ENCODE measurements at places on chromosomes 3 and 15.

DNA sequence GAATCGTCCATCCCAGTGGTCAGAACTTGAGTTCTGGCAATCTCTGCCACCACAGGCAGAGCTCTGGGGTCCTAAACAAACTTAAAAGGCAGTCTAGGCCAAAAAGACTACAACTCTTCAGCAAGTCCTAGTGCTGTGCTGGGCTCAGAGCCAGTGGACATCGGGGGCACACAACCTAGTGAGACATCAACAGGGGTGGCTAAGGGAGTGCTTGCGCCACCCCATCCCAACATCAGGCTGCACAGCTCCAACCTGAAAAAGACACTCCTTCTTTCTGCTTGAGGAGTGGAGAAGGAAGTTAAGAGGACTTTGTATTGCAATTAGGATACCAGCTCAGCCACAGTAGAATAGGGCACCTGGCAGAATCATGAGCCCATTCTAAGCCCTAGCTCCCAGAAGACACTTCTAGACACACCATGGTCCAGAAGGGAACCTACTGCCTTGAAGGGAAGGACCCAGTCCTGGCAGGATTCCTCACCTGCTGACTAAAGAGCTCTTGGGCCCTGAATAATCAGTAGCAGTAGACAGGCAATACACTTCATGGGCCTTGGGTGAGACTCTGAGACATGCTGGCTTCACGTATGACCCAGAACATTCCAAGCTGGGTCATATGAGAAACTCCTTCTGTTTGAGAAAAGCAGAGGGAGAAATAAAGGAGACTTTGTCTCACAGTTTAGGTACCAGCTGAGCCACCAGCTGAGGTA lies 72.0 kb downstream of the TFDP2 start:
- DNase-seq, result no peak

GRCh38 chr3:30290479-30290878 lies 315.9 kb upstream of the TGFBR2 start:
- no peak for DNase-seq

DNA sequence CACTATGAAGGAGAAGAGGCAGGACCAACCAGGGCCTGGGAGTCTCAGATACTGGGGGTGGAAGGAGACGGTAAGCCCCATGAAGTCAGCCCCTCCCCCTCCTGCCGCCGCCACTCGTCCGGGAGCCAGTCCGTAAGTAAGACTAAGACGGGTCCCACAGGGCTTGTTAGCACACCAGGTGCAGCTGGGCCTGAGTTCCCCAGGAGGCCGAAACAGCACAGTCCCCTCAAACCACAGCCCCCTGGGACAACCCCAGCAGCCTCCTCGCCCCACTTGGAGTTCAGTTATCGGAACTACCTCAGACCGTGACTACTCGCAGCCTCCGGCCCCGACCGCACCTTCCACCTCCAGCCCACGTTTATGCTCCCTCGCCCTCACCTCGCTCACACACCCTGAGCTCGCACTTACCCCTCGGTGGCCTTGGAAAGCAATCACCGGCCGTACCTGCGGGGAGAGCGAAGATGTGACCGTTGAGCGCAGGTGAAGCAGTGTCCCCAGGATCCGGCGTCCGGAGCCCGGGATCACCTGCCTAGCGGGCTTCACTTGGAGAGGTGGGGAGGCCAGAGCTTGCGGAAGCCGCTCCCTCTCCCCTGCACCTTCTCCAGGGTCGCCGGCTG lies 557 bp downstream of the ELL3 start:
- no peak for DNase-seq

GRCh38 chr3:190073264-190074008 lies 47.3 kb downstream of the P3H2 start:
- DNase-seq, result no peak

DNA sequence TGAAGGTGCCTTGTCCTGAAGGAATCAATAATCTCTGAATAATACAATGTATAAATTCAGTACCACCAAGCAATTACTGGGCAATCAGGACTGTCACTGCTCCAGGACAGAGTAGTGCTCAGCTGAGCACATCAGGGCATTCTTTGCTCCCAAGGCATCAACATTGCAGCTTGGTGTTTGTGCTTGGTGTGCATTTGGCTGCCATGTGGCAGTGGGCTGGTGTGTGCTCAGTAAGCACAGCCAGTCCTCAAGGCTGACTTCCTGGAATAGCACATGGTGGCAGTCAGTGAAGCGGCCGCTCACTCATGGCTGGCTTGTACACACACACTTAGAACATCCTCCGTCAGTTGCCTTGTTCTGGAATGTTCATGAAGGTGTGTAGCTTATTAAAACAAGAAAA lies 217.0 kb downstream of the EPHB1 start:
- no peak for DNase-seq

- no peak for DNase-seq
Measured at GRCh38 chr15:25947323-25948314, 84.5 kb upstream of the ATP10A start.

Measured in GM18507 (cell line).